ENCODE measurements at places on chromosomes 7 and 10. TPM values are rescaled to one million over a fixed set of nuclear protein-coding genes. Genes with fewer than 3 reads are reported as not detected.

DNA sequence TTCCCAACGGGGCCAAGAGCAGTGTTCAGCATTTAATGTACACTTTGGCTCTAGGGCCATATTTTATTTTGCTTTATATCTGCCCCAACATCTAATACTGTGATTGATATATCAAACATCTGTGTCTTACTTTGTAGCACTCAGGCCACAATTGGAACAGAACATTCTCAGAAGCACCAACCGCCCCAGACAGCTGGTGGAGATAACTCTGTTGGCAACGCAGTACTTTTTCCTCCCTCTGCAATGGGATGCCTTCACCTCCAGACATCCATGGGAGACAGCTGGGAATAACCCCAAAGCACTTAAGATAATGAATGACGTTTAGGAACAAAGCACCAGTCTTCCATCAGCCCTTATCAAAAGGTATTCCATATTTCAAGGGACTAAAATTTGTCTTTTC, 57.4 kb downstream of the PIP4K2A start:
- no peak overlapping the region for H3K27ac ChIP-seq
- peaks cover 11% of the 10 kb centered on the region for H3K4me1 ChIP-seq
- no peak overlapping the region for H3K4me3 ChIP-seq

Gene ACSL5
- polyA plus RNA-seq, result 37.5 TPM

GRCh38 chr7:97623333-97623732, 108.6 kb upstream of the TAC1 start:
- DNase-seq, result no peak
- H3K4me1 ChIP-seq, result no peaks in the 10 kb centered on the region
- H3K27me3 ChIP-seq, result no peaks in the 10 kb centered on the region
- H3K27ac ChIP-seq, result no peak overlapping the region
- H3K36me3 ChIP-seq, result no peaks in the 10 kb centered on the region

DNA sequence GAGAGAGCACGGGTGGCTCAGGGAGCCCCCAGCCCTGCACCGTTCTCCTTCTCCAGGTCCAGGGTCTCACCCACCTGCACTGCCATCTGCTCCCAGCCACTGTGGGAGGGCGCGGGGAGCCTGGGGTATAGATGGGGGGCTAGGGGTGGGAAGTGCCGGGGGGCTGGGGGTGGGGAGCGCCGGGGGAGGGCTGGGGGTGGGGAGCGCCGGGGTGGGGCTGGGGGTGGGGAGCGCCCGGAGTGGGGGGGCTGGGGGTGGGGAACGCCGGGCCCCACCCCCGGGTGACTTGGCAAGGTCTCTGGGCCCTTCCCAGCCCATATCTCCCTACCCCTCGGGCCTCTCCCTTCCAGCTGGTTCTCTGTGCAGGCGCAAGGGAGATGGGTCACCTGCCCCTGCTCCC, at the start of gene GRIFIN:
GRIFIN (minus strand) TSS at position 101 of the 400 bp plus-strand sequence; CDS start at position 86, 15 bp downstream.
- H3K27ac ChIP-seq, result no peak within 1 kb of the TSS
- H3K4me1 ChIP-seq, result peaks cover 23% of the 10 kb centered on the region
- H3K27me3 ChIP-seq, result peaks cover 8% of the 10 kb centered on the region

Gene MKLN1
- polyA plus RNA-seq, result 17.2 TPM

- no peaks in the 10 kb centered on the region for H3K27me3 ChIP-seq
- no peaks in the 10 kb centered on the region for H3K4me1 ChIP-seq
- no peak overlapping the region for H3K4me3 ChIP-seq
- no peak overlapping the region for H3K27ac ChIP-seq
- DNase-seq, result no peak
- peaks cover 67% of the 10 kb centered on the region for H3K36me3 ChIP-seq
Observed at GRCh38 chr10:98248018-98248417, 20.0 kb downstream of the LOXL4 start.

All from CD14-positive monocyte (primary cell).